ENCODE measurements at places on chromosomes 13 and 19.

DNA sequence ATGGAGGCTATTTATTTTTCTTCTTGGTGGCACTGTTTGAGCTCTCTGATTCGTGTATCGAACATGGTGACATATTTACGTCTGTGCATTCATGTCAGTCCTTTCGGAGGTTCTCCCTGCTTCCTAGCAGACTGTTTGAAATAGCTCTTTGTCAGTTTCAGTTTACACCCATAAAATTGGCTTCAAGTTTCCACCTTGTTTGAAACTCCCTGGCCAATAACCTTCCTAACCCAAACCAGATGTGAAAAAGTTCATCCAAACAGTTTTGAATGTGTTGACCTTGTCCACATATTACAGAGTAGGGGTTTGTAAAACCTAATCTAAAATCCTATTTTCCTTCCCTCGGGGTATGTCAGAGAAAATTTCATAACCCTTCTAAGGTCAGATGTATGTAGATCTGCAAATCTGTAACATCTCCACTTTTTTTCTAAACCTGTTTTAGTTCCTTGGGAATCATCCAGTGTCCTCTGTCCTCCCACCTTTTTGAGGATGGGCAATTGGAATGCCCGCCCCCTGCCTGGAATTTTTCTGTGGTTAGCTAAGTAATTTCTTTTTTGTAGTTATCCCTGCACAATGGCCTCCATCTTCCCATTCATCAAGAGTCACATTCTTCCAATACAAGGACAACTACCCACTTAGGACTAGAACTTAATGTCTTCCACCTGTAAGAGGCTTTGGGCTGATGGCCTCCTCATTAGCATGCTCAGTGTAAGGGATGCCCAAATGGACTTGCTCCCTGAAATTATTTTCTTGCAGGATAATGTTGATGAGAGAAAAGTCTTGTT lies 499.8 kb downstream of the GPC6 start:
- DNase-seq: no peak

DNA sequence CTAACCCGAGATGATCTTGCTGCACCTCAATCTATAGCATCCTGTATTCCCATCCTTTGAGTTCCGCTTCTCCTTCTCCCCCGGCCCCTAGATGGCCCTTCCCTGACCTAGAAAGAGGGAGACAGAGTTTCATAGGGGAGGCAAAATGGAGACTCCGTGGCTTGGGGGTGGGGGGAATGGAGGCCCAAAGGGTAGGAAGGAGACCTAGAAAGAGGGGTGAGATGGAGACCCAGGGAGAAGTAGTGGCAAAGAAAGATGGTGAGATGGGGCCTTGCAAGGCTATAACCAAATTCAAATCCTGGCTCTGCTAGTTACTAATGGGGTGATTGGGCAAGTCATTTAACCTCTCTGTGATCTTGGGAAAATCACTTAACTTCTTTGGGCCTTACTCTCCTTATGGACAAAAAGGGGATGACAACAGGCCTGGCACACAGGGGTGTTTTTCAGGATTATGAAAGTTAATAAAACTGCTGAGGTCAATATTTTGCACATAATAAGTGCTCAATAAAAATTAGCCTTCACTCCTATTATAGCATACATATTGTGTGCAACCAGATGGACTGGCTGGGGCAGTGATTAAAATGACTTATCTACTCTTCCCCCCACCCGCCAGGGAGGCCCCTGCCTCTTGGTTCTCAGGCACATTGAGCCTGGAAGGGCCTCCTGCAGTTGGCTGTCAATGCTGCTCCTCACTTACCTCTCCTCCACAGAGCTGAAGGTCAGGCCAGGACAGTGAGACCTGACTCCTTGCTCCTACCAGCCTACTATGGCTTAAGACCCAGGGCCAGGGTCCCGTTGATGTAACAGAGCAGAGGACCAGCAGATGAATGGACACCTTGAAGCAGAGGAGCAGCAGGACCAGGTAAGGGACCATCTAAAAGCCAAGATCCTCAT lies 633 bp downstream of the SPHK2 start:
- no peak for DNase-seq

- DNase-seq: no peak
Measured at GRCh38 chr19:883661-884211, 9.3 kb downstream of the MED16 start.

- DNase-seq: no peak
Measured at GRCh38 chr13:112558696-112559418, 29.1 kb downstream of the TUBGCP3 start.

All from breast epithelium (tissue), 4 donors.